ENCODE measurements at places on chromosomes 1 and 21.
A peak's percentile ranks its signal among the peaks of the same experiment; 100 is the strongest.

DNA sequence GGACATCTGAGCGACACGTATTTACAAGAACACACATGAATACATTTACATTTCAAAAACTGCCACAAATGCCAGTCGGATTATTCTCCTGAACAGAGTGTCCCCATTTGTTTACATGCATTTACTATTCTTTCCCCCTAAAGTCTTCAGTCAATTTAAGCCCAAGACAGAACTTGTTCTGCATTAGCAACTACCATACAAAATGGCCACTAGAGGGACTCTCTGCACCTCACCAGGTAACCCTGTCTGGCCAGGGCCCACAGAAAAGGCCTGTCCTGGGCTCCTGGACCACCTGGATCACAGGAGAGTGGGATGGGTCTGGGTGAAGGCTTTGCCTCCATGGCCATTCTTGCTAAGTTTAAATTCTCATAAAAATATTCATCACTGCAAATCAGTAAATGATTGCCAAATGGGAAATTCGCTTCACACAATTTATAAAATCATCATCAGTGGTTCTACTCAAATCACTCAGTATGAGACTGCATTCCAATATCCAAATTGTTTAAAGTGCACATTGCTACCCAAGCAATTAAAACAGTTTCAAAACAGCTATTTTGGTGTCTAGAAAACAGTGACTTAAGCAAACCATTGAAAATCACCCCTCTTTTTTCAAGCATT lies 12.5 kb upstream of the GUCA2A start:
- H3K4me1 ChIP-seq = no peaks in the 10 kb centered on the region
- no peak overlapping the region for H3K4me3 ChIP-seq
- no peak overlapping the region for H3K27ac ChIP-seq
- DNase-seq = no peak
- H3K27me3 ChIP-seq = no peaks in the 10 kb centered on the region

DNA sequence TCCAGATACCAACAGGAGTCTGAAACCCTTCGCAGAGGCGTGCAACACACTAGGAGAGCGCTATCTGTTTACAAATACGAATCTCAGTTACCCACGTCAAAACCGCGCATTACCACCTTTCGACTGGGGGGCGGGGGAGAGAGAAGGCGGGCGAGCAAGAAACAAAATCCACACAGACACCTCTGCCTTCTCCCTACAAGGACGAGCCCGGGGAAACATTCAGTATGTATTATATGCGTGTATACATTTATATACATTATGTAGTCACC lies 722 bp downstream of the TUT4 start:
- peaks cover 3% of the 10 kb centered on the region for H3K36me3 ChIP-seq
- H3K4me3 ChIP-seq = no peak overlapping the region
- H3K27ac ChIP-seq = no peak overlapping the region
- peak; percentile 65 for DNase-seq

DNA sequence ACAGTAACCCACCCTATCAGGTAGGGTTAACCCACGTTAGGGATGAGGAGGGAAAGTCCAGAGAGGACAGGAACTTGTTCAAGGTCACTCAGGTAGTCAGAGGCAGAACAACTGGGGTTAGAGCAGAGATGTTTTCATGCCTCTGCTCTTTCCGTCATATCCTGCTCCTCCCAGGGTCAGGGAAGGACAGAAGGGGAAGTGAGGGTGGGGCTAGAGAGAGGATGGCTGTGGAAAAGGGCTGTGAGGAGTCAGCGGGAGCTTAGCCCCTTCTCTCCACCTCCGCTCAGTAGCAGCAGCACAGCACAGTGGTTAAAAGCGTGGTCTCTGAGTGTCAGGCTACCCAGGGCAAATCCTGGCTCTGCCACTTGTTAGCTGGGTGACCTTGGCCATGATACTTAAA lies 36.5 kb downstream of the DDX20 start:
- no peaks in the 10 kb centered on the region for H3K36me3 ChIP-seq
- DNase-seq = no peak
- H3K4me3 ChIP-seq = no peak overlapping the region
- no peaks in the 10 kb centered on the region for H3K4me1 ChIP-seq
- H3K27ac ChIP-seq = no peak overlapping the region

DNA sequence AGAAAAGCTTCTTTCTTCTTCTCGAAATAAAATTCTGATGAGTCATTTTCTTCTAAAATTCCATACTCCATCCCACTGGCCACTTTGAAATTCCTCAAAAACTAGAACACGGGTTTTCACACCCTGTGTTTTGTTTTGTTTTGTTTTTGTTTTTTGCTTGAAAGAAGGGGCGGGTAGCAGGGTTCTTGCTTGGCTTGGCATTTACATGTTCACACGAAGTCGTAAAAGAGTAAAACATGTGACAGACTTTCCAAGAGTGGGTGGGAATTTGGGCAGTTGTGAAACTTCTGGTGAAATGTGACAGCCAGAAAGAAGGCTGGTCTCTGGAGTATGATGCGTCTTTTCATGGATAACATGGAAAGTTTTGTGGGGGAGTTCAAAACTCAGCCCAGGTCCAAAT lies 47.1 kb upstream of the FMN2 start:
- no peak for DNase-seq
- no peaks in the 10 kb centered on the region for H3K36me3 ChIP-seq
- H3K27ac ChIP-seq = no peak overlapping the region
- no peaks in the 10 kb centered on the region for H3K4me1 ChIP-seq
- H3K4me3 ChIP-seq = no peak overlapping the region

DNA sequence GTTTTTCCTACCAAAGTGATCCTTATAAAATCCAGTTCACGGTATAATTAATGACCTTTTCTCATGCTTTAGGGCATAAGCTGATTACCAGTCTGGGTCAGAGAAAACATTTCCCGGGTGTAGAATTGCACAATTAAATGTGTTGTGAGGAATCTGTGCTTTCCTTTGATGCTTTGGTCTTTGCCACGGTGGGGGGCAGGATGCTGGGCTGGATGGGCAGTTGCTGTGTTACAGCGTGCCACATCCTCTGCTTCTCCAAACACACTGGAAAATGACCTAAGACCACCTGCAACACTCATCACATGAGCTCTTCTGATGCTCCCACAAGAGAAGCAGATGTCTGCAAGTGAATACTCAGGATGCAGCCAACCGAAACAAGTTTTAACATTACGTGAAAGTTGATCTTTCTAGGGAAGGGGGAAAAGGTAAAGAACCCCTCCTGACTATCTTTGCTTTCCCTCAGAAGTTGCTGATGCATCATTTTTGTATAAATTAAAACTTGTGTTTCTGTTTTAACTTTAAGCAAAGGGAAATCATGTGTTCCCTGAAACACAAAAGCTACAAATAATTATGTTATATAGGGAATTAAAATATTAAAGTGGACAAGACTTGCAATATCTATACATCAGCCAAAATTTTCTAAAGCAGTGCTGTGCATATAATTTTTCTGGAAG lies 515.3 kb upstream of the NR5A2 start:
- no peak for DNase-seq

DNA sequence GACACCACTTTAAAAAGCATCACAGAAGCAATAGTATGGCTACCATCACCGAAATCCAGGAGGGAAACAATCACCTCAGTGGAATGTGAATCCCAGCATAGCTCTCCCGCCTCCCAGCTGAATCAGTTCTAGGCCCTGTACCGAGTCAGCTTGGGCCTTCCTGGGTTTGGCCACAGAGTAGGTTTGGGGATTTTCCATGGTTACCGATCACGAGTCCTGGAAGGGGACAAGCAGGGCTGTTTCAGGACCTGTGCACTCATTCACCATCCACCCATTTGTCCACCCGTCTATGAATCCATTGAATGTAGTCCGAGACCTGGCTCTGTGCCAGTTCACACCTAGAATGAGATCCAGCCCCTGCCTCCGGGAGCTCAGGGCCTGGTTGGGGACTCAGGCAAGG lies 94.2 kb downstream of the ARHGEF10L start:
- H3K4me3 ChIP-seq = no peak overlapping the region
- H3K36me3 ChIP-seq = no peaks in the 10 kb centered on the region
- no peak overlapping the region for H3K27ac ChIP-seq
- no peaks in the 10 kb centered on the region for H3K4me1 ChIP-seq
- no peak for DNase-seq

DNA sequence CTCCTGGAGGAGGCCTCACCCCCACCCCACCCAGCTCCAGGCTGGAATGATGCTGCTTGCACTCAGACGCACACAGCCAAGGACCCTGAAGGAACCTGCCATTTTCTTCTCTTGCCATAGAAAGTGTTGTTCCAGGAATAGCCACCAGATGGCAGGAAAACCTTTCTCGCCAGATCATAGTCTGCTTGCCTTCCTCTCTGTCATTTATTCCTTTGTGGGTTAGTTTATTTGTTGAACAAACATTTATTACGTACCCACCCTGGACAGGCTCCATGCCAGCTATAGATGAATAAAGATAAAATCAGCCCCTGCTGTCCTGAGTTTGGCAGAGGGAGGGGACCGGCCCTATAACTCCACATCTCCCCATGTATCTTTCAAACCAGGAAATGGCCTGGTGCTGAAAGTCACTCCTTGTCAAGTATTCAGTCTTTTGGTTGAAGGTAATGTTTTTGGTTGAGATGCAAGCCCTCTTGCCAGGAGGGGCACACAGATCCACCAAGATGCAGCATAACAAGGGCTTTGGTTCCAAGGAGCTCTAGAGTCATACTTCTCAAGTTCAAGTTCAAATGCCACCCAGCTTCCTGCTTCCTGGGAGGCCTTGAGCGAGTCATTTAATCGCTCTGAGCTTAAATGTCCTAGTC lies 7.0 kb upstream of the KCNC4 start:
- H3K4me1 ChIP-seq = peaks cover 16% of the 10 kb centered on the region
- DNase-seq = peak; percentile 59
- H3K36me3 ChIP-seq = no peaks in the 10 kb centered on the region
- peak overlapping the region; percentile 91 for H3K27ac ChIP-seq

DNA sequence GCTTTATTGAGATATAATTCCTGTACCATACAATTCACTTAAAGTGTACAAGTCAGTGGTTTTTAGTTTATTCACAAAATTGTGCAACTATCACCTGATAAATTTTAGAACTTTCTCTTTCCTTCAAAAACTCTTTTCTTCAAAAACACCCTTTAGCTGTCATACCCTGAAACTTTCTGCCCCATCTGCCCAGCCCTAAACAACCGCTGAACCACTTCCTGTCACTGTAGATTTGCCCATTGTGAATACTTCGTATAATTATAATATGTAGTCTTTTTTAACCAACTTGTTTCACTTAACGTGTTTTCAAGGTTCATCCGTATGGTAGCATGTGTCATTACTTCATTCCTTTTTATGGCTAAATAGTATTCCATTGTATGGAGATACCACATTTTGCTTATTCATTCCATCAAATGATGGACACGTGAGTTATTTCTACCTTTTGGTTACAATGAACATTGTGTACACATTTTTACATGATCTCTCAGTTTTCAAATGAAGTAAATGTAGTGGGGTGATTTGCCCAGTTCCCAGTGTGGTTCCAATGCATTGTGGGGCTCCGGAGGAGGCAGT lies 37.9 kb downstream of the WNT4 start:
- H3K36me3 ChIP-seq = peaks cover 76% of the 10 kb centered on the region
- H3K4me1 ChIP-seq = peaks cover 52% of the 10 kb centered on the region
- H3K4me3 ChIP-seq = no peak overlapping the region
- peak; percentile 52 for DNase-seq
- H3K27me3 ChIP-seq = no peaks in the 10 kb centered on the region

- H3K36me3 ChIP-seq = peaks cover 2% of the 10 kb centered on the region
- DNase-seq = no peak
- no peak overlapping the region for H3K27ac ChIP-seq
- no peak overlapping the region for H3K4me3 ChIP-seq
- peaks cover 86% of the 10 kb centered on the region for H3K27me3 ChIP-seq
Observed at GRCh38 chr21:33020558-33021100, 5.1 kb upstream of the OLIG2 start.
